ENCODE measurements at places on chromosomes 6 and 20.

DNA sequence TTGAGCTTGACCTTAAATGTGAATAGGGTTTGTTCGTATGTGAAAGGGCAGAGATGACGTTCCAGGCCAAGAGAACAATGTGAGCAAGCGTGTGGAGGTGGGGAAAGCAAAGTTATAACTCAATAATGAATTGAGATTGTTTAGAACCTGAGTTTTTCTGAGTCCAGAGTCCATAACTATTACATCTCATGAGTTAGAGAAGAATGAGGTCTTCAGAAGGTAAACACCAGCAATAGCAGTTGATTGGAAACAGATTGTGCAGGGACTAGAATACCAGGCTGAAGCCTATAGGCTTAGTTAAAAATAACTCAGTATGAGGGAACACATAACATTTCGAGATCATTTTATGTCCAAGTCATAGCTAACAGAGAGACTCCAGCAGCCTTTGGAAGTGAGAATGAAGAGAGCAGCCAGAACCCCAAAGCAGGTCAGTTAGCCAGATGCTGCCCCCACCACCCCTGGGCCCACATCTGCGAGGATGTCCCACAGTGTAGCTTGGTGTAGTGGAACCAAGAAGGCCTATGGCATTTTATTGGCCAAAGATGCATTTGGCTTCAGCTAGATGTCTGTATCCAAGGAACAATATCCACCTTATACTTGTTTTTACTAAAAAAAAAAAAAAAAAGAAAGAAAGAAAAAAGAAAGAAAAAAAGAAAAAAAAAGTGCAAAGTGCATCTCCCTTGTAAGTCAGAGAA, 121.7 kb downstream of the TNFRSF21 start:
- peak; percentile 85 for DNase-seq

DNA sequence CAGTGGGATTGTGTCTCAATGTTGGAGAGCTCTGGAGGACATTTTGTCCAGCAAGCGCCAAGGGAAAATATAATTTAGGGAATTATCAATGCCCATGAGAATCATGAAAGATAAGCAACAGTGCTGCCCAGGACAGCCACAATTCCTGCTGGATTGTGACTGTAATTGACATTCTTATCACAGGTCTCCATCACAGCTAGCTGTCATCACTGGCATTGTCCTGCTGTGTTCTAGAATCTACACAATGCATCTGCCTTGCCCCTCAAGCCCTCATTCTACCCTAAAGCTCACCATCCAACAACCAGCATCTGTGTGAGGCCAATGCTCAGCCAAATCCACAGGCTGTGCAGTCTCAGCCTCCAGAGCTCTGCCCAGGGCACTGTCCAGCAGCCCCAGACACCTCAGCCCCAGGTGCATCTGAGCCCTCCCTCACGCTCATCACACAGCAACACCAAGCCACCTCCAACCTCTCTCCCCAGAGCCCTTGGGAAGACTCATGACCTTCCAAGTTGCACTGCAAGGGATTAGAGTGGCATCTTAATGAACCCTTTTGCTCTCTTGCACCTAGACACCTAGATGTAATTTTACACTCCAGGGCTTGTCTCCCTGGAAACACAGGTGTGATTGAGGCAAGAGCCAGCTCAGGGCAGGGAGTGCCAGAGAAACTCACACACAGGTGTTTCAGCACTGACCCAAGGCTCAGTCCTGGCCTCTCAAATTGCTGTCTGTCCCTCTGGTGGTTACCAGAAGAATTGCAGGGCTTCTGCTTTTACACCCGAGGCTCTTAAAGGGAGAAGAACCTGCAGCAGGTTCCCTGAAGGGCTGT, 85.2 kb upstream of the PHACTR3 start:
- peak; percentile 77 for DNase-seq

DNA sequence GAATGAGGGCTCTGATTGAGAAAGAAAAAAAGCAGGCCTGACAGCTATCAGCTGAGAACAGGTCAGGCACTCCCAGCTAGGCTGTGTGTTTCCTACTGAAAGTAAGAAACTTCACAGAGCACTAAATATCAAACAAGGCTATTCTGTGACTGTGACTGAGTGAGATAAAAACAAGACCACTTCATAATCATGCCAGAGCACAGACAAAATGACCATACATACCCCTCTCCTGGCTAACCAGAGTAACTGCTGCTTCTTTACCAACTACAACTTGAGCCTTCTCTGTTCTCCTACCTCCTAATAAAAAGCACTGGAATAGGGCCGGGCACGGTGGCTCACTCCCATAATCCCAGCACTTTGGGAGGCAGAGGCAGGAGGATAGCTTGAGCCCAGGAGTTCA, 6.8 kb upstream of the BTN1A1 start:
- DNase-seq, result no peak

GRCh38 chr6:121733234-121733633, 297.8 kb downstream of the GJA1 start:
- peak; percentile 26 for DNase-seq

- DNase-seq, result no peak
Observed at GRCh38 chr6:32107406-32107805, 1.7 kb downstream of the TNXB start.

All from adipocyte (in vitro differentiated cells).